Progenitor cell of endocrine pancreas (in vitro differentiated cells): ENCODE measurements at places on chromosomes 11 and 22. TPM values are rescaled to one million over a fixed set of nuclear protein-coding genes. Genes with fewer than 3 reads are reported as not detected.

DNA sequence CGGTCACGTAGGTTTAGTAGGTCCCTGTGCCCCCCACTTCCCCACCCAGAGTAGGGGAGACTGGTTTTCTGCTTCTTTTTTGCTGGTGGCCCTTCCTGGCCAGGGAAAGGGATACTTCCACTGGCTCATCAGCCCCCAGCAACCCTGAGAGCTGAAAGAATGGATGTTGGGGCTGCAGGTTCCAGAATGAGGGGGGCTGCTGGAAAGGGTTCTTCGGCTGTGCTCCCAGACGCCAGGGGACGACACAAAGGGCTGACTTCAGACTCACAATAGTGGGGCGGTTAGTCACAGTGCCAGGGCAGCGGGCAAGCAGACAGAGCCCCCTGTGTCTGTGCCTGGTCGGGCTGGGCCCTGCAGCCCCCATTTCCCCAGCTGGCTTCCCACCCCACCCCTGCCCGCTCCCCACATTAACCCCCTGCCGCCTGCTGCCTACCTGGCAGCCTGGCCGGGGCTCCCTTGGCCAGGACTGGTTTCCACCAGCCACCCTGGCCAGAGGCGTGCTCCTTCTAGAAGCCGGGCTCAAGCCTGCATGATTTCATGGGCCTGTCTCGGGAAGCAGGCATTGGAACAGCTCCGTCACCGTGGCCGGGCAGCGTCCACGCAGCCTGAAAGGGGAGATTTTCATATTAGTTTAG, 79.1 kb upstream of the WNT7B start:
- H3K27me3 ChIP-seq: peaks cover 78% of the 10 kb centered on the region
- no peak overlapping the region for H3K27ac ChIP-seq
- H3K4me3 ChIP-seq: no peak overlapping the region
- peaks cover 3% of the 10 kb centered on the region for H3K4me1 ChIP-seq
- no peaks in the 10 kb centered on the region for H3K36me3 ChIP-seq
- no peak for DNase-seq

DNA sequence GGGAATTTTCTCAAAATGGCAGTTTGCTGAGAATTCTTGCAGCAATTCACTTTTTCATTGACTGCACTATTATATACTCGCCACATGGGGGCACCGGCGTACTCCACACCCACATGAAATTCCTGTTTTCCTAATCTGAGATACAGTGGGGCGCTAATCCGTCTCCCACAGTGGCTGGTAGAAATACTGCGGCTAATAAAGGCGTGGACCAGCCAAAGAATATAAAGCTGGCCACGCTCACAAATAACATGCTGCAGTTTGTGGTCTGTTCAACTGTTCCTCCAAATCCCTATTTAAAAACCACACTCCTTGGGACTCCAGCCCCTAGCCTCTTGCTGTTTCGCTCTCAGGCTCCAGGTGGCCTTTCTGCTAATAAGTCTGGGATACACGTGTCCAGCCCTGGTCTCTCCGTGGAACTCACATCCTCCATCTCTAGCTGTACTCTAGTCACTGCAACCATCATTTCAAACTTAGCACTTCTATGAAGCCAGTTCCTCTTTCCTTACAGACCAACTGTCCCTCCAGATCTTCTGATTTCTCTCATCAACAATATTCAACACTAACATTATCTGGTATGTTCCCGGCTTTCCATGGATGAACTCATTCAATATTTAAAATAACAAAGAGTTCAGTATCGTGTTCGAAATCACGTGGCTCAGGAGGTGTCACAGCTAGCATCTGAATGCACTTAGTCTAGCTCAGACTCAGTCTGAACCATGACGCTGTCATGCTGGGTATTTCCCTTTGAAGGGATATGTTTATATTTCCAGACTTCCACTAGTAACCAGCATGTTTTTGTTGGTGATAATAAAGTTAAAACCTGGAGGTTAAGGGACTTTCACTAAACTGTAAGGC, 22.0 kb downstream of the TBRG1 start:
- no peak overlapping the region for H3K4me3 ChIP-seq
- H3K4me1 ChIP-seq: peaks cover 3% of the 10 kb centered on the region
- no peaks in the 10 kb centered on the region for H3K36me3 ChIP-seq
- no peaks in the 10 kb centered on the region for H3K27me3 ChIP-seq
- no peak overlapping the region for H3K27ac ChIP-seq

DNA sequence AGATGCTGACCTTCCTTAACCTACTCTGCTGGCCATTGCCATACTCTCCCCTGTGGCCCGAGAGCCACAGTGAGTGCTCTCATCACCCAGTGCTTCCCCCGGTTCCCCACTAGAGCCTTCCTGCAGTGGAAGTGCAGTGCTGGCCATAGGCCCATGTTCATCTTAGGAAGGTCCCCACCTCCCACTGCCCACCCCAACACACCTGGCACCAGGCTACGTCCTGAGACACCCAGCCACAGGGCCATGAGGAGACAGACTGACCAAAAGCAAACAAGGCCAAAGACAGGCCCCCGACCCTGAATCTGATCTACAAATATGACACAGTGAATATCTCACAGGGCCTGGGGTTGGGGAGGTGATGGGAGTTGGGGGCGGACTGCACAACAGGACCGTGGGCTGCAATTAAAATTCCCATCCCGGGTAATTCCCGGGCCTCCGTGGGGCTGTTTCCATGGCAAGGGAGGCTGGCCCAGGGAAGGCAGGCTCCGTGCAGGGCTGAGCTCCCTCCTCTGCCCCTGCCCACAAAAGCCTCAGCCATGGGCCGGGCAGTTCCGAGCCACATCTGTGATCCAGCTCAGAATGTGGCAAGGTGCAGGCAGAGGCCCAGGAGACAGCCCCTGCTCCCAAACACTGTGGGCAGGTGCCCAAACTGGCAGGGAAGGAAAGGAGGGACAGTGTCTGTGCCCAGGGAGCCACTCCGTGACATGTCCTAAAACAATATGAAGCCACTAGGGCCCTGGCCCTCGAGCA, 5.1 kb upstream of the CHST1 start:
- no peak overlapping the region for H3K4me3 ChIP-seq
- peaks cover 48% of the 10 kb centered on the region for H3K27me3 ChIP-seq
- no peak overlapping the region for H3K27ac ChIP-seq
- no peak for DNase-seq
- H3K4me1 ChIP-seq: no peaks in the 10 kb centered on the region
- H3K36me3 ChIP-seq: no peaks in the 10 kb centered on the region

DNA sequence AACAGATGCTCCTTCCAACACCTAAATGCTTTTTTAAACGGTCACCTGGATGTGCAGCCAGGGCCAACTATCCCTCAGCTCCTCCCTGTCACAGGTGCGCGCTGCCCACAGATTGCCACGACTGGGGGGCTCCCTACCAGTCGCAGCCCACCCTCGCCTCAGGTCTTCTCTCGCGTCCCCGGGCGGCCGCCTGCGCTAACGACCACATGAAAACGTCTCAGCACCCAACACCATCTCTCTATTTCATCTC, 469 bp downstream of the ZBED5 start:
- H3K27ac ChIP-seq: peak overlapping the region; percentile 99
- H3K4me3 ChIP-seq: peak overlapping the region; percentile 100
- H3K27me3 ChIP-seq: no peaks in the 10 kb centered on the region
- peaks cover 14% of the 10 kb centered on the region for H3K36me3 ChIP-seq
- peaks cover 21% of the 10 kb centered on the region for H3K4me1 ChIP-seq

DNA sequence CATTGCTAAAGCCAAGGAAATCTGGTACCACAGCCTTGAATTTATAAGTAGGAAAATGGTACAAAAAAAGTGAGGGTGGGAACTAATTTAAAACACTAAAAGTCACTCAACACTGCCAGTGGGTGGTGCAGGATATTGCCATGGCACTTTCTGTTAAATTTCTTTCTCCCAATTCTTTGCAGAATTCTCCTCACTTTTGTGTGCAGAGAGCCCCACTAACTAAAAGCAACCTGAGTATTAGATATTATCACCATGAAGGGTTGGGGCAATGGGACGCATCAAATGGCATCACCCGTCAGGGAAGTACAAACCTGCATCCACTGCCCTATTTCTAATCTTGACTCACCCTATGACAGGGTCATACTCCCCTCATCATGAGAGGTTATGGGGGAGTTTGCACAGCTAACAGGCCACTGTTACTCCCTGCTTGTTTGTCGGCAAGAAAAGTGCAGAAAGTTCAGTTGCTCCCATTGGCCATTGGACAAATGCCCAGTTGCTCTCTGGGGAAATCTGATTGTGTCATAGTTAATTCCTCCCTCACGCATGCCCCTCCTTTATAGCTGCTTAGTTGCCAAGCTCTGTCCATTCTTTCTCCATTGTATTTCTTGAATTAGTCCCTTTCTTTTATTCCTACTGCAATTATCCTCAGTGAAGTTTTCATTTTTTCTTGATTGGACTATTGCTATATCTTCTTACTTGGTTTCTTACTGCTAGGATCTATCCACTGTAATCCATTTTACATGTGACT, 93.8 kb upstream of the BLID start:
- H3K36me3 ChIP-seq: no peaks in the 10 kb centered on the region
- peaks cover 18% of the 10 kb centered on the region for H3K27me3 ChIP-seq
- H3K4me3 ChIP-seq: no peak overlapping the region
- DNase-seq: no peak
- H3K4me1 ChIP-seq: no peaks in the 10 kb centered on the region
- H3K27ac ChIP-seq: no peak overlapping the region

GRCh38 chr11:84290647-84291046, 1004.5 kb upstream of the CCDC90B start:
- H3K27me3 ChIP-seq: no peaks in the 10 kb centered on the region
- no peak overlapping the region for H3K27ac ChIP-seq
- DNase-seq: no peak
- no peaks in the 10 kb centered on the region for H3K4me1 ChIP-seq
- no peaks in the 10 kb centered on the region for H3K36me3 ChIP-seq
- H3K4me3 ChIP-seq: no peak overlapping the region

GRCh38 chr11:87212891-87213290, 175.2 kb downstream of the TMEM135 start:
- no peaks in the 10 kb centered on the region for H3K27me3 ChIP-seq
- H3K4me1 ChIP-seq: no peaks in the 10 kb centered on the region
- no peak for DNase-seq
- no peaks in the 10 kb centered on the region for H3K36me3 ChIP-seq
- H3K4me3 ChIP-seq: no peak overlapping the region

DNA sequence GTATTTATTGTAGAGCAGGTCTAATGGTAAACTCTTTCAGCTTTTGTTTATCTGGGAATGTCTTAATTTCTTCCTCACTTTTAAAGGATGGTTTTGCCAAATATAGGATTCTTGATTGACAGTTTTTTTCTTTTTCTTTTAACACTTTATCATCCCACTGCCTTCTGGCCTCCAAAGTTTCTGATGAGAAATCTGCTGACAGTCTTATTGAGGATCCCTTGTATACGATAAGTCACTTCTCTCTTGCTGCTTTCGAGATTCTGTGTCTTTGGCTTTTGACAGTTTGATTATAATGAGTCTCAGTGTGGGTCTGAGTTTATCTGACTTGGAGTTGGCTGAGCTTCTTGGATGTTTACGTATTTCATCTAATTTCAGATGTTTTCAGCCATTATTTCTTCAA, 6.7 kb upstream of the TSKU start:
- no peak overlapping the region for H3K4me3 ChIP-seq
- H3K4me1 ChIP-seq: peaks cover 21% of the 10 kb centered on the region

DNA sequence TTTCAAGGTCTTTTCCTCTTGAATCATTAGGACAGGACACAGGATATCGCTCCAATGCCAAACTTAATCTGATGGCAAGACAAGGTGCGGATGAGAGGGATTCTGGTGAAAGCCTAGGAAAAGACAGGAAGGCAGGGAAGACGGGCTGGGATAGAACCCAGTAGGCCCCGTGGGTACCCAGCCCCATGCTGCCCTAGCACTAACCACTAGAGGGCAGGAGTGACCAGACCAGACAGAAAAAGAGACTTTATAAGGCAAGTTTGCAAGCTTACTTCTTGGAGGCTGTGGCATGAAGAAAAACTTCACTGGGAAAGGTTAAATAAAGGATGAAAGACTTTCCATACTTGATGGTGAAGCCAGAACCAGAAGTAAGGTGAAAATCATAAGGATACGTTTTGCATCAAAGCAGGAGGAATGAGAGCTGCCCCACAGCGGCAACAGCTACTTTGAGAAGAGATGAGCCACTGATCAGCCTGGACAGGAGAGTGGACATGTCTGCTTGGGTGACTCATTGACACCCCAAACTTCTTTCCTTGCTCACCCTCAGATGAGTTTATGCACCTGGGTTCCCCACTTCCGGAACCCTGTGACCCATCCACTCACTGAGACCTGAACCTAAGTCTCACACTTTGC, 39.8 kb downstream of the SYN3 start:
- H3K27me3 ChIP-seq: peaks cover 8% of the 10 kb centered on the region
- no peak overlapping the region for H3K27ac ChIP-seq
- no peaks in the 10 kb centered on the region for H3K4me1 ChIP-seq

- H3K4me1 ChIP-seq: peaks cover 22% of the 10 kb centered on the region
- no peaks in the 10 kb centered on the region for H3K27me3 ChIP-seq
- no peak for DNase-seq
- no peak overlapping the region for H3K4me3 ChIP-seq
- no peak overlapping the region for H3K27ac ChIP-seq
- H3K36me3 ChIP-seq: peaks cover 3% of the 10 kb centered on the region
Observed at GRCh38 chr11:12380565-12381325, 3.4 kb downstream of the PARVA start.

- DNase-seq: peak; percentile 25
- H3K27me3 ChIP-seq: peaks cover 28% of the 10 kb centered on the region
- no peak overlapping the region for H3K27ac ChIP-seq
- H3K4me3 ChIP-seq: no peak overlapping the region
- no peaks in the 10 kb centered on the region for H3K36me3 ChIP-seq
Observed at GRCh38 chr11:71580057-71581003, 2.3 kb downstream of the KRTAP5-11 start.

DNA sequence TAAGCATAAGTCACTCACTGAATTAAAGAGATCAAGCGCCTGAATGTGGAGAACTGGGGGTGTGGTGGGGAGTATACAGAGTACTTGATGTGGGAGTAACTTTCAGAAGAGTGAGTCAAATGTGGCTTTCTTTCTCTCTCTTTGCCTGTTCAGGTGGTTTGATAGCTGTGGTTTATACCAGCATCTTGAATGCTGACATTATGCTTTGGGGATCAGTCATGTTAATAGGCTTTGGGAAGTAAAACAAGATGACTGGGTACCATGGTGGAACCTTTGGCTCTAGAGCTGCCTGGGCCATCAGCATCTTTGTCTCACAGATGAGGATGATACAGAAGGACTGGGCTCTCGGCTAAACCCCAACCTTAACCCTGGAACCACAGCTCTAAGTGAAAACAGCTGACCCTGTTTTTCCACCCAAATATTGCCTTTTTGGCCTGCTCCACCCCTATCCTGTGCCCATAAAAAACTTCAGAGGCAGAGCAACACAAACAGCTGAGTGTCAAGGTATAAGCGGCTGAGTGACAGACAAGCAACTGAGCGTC, 58.2 kb upstream of the GNAZ start:
- H3K27me3 ChIP-seq: peaks cover 12% of the 10 kb centered on the region
- no peak for DNase-seq
- H3K4me1 ChIP-seq: peaks cover 20% of the 10 kb centered on the region
- no peaks in the 10 kb centered on the region for H3K36me3 ChIP-seq
- no peak overlapping the region for H3K27ac ChIP-seq
- H3K4me3 ChIP-seq: no peak overlapping the region

Gene WNT7B
- total RNA-seq: 3.7 and 4.3 TPM in 2 replicates

Gene CRYBA4
- not detected in 2 replicates for total RNA-seq

Gene C22orf23
- total RNA-seq: 0.89 and 0.93 TPM in 2 replicates

Gene DTX4
- total RNA-seq: 54.5 and 61.6 TPM in 2 replicates

Gene NADSYN1
- 72.0 and 79.2 TPM in 2 replicates for total RNA-seq

Gene PATE2
- 0.29 TPM in 1 of 2 replicates, not detected in the other for total RNA-seq

Gene DDI1
- total RNA-seq: not detected in 2 replicates

Gene CCDC34
- 25.9 and 32.2 TPM in 2 replicates for total RNA-seq
